ENCODE measurements at places on chromosomes 2 and 18.

DNA sequence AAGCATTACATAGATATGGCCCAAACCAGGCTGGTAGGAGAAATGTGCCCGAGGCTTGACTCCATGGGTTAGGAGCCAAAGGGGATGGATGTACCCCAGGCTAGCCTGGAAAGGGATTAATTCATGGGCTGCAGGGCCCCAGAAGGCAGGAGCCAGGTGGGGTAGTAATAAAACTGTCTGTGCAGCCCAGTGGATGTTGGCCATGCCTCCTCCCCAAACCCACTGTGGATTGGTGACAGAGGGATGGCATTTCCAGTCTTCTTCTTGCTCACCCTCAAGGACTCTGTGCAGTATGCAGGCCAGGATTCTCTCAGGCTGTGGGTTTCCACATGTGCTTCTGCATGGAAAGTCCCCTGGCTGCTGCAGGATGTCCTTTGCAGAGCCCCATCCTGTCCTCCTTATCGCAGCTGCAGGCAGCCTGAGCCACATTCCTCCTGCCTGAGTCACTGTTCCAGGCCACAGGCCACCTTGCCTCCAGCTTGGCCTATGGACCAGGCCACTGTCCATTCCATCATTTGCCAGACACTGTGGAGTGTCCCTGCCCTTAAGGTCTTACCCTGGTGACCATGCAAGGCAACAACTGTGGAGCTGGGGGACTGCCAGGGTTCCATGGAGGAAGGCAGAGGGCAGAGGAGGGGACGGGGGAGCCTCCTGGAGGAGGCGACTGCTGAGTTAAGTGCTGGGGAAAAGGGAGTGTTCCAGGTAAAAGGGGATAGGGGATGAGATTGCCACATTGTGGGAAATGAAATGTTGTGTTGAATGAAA is 38.9 kb downstream of the INO80C start:
- no peak for DNase-seq

DNA sequence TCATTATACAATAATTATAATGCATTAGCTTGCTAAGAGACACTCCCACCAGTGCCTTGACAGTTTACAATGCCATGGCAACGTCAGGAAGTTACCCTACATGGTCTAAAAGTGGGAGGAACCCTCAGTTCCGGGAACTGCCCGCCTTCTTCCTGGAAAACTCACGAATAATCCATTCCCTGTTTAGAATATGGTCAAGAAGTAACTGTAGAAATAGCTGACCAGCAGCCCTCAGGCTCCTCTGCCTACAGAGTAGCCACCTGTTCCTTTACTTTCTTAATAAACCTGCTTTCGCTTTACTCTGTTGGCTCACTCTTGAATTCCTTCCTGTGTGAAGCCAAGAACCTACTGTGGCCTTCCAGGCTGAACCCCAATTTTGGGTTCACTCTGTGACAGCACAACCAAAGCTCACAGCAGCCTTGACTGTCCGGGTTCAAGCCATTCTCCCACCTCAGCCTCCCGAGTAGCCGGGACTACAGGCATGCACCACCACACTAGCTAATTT is 20.0 kb upstream of the PTPN2 start:
- DNase-seq, result no peak

DNA sequence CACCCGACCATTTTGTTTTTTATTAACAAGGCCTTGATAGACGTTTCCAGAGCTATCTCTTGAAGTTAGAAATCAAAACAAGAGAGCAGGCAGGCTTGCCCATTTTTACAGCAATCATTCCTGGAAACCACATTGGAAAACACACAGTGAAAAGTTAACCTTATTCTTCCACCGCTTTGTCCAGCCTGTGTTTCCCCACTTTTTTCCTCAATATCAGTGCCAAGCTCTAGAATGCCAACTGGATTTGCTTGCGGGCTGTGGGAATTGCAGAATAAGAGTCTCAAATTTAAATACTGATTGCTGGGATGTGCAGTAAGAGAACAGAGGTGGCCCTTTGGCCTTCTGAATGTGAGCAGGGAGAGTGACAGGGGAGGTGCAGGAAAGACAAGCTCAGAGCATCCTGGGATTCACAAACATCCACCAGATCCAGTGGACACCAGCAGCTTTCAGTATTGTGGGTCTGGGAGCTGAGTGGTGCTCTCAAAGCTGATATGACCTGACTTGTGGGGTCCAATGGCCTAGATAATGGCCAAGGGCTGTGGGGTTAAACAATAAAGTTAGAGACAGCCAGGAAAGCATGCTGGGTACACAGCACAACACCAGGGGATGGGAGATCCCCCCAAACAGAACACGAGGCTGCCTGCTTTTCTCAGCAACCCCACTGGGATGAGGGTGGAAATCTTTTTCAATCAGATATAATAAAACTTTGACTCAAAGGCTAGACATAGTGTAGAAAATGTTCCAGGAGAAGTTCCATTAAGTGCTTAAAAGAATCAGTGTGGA is 15.5 kb downstream of the CYP1B1 start:
- DNase-seq, result no peak

- DNase-seq, result no peak
Measured at GRCh38 chr2:126889496-126890135, 9.1 kb upstream of the TEX51 start.
